Motor neuron (in vitro differentiated cells): ENCODE measurements at places on chromosomes 1 and 21. TPM values are rescaled to one million over a fixed set of nuclear protein-coding genes. Genes with fewer than 3 reads are reported as not detected.

Gene ABCA4
- total RNA-seq: 0.06 and 0.11 TPM in 2 replicates

Gene BRDT
- total RNA-seq: 0.24 TPM in 1 of 2 replicates, not detected in the other

Gene DEPDC1
- total RNA-seq: 1.0 and 1.4 TPM in 2 replicates

Gene CHODL
- total RNA-seq: 6.1 and 7.4 TPM in 2 replicates

Gene ATXN7L2
- total RNA-seq: 13.5 and 15.7 TPM in 2 replicates

Gene TRIM58
- total RNA-seq: 0.58 and 0.59 TPM in 2 replicates
